ENCODE measurements at places on chromosomes 11 and 22.

DNA sequence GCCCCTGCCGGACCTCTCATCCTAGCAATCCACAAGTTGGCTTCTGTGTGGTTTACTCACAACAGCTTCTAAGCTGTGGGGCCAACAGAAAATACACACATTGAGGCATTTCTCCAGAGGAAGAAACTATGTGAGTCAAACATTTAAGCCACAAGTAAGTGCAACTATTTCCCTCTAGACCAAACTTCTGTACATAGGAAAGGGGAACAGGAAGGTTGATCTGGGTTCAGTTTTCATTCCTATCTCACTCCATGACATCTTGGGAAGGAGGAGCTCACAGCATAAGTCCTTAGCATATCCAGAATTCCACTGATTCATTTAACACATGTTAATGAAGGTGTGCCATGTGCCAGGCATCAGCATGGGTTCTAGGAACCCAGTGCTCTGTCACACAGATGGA lies 72.8 kb upstream of the PICALM start:
- no peak for DNase-seq

GRCh38 chr22:41799486-41800347 lies 762 bp upstream of the CCDC134 start:
- DNase-seq: no peak

GRCh38 chr11:2382936-2383851 lies 6.1 kb downstream of the CD81 start:
- DNase-seq: no peak

DNA sequence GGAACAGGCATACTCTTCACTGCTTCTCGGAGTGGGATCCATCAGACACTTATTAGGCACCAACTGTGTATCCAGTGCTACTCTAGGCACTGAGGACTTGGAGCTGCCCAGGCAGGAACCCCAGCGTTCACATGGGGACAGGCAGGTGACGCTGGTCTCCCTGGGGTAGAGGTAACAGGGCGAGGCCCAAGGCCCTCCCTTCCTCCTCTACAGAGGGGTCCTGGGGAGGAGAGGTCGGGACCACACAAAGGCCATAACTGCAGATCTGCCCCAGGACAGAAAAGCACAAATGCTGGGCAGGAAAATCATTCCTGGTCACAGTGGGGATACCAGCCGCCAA lies 262.2 kb downstream of the BRD1 start:
- DNase-seq: no peak

- no peak for DNase-seq
Observed at GRCh38 chr22:38953577-38954413, 3.6 kb upstream of the APOBEC3A start.

GRCh38 chr11:118283037-118283636 lies 19.0 kb upstream of the MPZL2 start:
- no peak for DNase-seq

DNA sequence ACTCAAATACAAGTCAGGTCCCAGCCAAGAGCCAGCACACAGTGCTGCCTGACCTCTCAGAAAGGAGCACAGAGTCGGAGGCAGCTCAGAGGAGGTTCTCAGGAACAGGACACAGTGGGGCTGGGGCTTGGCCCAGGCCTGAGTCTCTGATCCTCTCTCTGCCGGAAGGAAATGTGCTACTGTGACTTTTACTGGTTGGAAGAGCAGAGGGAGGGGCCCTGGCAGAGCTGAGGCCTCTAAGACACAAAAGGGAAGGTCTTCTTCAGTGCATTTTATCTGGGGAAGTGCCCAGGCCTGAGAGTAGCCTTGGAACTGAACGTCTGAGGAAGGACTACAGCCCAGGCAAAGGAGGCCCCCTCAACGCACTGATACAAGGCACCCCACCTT lies 16.2 kb upstream of the CASTOR1 start:
- DNase-seq: no peak

GRCh38 chr11:122140500-122140899 lies 24.5 kb upstream of the BLID start:
- DNase-seq: no peak

DNA sequence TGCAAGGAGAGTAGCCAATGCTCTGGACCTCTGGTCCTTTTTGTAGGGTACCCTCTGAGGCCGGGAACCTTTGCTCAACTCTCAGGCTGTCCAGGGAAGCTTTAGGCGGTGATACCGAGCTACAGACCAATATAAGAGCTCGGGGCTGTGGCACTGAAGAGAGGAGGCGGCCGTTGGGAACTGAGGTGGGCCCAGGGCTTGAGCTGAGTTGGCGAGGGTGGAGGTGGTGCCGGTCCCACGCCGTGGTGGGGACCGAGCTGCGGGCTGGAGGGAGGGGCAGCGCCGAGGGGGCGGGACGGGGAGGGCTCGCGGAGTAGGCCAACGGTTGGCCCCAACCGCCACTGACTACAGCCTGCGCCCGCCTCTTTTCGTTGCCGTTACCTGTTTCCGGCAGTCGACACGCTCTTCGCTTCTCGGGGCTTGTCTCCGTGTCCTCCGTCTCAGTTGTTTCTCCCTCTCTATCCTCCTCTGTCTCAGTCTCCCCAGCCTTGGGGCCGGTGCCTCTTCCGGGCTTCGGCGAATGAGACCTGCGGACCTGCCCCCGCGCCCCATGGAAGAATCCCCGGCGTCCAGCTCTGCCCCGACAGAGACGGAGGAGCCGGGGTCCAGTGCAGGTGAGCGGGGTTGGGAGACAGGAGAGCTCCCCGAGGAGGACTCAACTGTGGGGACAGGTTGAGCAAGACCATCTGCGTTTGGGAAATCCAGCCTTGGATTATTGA lies at the start of gene NEU3:
Gene NEU3 (plus strand): TSS at position 393 of the 719 bp plus-strand sequence. CDS start 128 bp downstream, at position 521.
- peak; percentile 67 for DNase-seq

DNA sequence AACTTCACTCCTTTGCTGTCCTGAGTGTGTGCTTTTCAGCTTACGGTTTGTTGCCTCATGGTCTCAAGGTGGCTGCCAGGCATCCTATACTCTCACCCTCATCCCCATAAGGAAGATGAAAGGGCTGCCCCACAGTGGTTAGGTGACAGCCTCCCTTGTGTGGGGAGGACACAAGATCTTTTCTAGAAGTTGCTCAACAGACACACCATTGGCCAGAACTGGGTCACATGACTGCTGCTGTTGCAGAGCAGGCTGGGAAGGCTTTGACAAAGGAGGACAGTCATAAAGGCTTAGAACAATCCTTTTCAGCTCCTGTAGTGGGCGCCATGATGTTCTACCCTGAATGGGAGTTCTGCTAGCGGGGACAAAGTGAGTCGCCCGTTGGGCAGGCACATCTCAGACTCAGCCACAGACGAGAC lies 69.7 kb upstream of the RASD2 start:
- no peak for DNase-seq

- DNase-seq: peak; percentile 3
Observed at GRCh38 chr11:3916962-3917361, 61.5 kb downstream of the STIM1 start.

DNA sequence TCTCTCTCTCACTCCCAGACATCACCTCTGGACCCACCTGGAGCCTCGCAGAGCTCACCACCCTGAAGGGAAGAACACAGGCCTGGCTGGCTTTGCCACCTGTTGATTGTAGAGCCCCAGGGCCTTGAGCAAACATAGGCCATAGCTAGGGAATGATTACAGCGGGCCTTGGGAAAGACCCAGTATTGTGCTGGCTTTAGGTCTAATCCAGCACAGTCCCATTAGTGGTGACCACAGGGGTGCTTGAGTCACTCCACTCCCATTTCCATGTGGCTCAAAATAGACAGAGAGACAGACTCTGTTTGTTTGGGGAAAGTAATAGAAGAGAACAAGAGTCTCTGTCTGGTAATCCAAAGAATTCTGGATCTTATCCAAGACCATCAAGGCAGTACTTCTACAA lies 42.7 kb upstream of the FAM181B start:
- DNase-seq: no peak

DNA sequence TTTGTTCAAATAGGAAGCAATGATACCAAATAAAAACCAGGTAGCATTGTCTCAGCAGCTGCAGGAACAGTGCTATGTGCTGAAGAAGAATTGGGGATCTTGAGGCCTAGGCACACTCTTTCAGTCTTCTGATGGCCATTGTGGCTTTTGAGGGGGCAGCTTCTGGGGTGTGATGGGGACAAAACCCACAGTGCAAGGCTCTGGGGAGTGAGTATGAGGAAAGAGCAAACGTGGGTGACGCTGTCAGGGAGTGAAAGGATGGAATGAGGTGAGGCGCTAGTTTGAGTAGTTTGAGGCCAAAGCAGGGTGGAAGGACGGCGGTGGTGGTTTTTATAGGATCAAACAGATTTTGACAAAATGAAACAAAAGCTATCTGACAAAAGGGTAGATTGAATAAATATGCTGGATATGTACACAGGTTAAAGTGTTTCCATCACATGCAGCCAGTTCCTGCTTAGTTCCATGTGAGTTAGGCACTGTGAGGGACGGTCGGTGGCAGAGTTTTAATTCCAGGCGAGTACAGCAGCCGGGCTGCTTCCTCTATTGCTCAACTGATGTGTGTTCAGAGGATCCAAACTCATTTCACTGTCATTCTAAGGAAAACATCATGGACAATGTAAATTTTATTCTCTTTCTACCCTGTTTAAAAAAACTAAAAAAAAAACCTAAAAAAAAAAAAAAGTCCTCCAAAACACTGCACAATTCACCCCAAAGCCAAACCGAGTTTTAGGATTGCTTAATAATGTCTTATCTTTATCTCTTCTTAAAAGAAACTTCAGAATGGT lies 18.9 kb downstream of the ADAMTS15 start:
- DNase-seq: no peak

DNA sequence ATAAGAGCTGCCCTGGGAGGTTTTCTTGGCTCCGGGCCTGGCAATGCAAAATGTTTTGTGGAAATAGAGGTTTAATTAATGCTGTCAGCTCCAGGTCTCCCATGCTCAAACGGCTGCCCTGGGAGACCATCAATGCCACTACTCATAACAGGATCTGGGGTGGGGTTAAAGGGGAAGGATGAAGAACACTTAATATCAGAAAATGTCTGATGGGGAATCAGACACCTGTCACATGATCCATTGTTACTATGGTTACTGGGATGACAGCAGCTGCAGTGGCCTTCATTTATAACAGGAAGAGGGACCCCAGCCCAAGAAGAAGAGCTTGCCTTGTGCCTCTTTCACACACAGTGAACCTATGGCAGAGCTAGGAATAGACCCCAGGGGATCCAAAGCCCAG lies 2.2 kb upstream of the SYT13 start:
- DNase-seq: peak; percentile 10
